ENCODE measurements at places on chromosomes 2 and 18.

GRCh38 chr2:165645930-165646831 is 147.9 kb downstream of the GALNT3 start:
- no peak for DNase-seq

- no peak for DNase-seq
Measured at GRCh38 chr2:233114421-233114861, 54.3 kb downstream of the INPP5D start.

DNA sequence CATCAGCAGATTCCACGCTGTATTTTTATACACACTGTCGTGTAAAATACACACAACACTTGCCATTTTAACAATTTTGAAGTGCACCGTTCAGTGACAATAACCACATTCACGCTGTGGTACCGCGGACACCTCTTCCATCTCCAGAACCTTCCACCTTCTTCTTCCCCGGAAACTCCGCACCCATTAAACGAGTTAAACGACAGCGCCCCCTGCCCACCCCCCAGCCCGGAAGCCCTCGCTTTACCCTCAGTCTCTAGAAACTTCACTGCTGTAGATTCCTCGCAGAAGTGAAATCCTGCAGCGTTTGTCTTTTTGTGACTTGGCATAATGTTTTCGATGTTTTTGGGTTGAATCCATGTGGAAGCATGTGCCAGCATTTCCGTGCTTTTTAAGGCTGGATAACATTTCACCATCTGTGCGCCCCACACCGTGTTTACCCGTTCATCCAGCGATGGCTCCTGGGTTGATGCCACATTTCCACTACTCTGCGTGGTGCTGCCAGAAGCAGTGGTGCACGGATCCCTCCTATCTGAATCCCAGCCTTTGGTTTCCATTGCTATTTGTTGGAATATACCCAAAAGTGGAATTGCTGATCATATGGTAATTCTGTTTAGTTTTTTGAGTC is 32.0 kb upstream of the TMEM18 start:
- no peak for DNase-seq

- peak; percentile 91 for DNase-seq
Measured at GRCh38 chr2:228731517-228731916, 539.6 kb downstream of the PID1 start.

DNA sequence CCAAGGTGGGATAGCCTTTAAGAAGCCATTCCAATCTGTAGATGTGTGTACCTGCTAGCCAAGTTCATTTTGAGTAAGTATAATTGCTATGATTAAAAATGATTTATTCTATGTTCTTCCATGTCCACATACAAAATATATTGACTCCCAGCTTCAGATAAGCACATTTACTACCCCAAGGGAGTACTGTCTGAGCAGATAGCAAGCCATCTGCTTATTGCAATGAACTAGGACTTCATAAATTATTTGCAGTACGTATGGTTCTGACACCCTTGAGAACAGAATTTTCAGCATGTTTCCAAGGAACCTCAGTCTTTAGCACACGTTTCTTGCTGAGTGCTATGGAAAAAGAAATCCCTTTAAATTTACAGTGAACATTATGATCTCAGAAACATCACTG is 28.2 kb downstream of the ABCG5 start:
- no peak for DNase-seq

GRCh38 chr18:46466234-46467160 is 190.5 kb downstream of the LOXHD1 start:
- no peak for DNase-seq

DNA sequence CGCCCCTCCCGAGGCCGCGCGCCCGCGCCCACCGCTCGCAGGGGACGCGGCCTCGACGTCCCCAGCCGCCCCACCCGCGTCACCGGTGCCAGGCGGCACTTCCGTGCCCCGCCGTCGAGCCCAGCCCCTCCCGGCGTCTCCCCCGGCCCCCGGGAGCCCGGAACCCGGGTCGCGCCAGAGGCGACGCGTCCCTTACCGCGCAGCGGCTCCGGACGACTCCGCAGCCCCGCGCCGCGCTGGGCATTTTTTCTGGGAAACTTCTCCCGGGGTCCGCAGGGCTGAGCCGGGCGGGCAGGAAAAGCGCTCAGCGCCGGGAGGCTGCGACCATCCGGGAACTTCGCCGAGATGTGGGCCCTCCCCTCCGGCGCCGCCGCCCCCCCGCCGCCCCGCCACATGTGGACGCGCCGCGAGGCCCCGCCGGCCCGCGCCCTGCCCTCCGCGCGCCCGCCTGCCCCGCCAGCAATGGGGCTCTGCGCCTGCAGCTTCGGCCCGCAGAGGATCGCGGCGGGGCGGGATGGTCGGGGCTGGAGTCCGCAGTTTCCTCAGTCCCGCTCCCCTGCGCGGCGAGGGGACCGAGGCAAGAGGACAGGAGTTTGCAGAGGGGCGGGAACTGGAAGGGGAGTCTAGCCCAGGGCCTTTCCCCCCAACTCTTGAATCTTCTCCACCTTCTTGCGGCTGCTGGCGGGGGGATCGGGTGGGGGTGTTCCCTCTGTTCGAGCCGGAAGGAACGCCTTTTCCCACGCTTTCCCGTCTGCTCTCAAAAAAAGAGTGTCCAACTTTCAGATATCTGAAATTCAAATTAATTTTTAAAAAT is 81.5 kb downstream of the CHRNA1 start:
- DNase-seq = no peak

- DNase-seq = no peak
Measured at GRCh38 chr2:43102366-43103092, 123.9 kb downstream of the ZFP36L2 start.

- DNase-seq = no peak
Measured at GRCh38 chr2:191869781-191870180, 22.9 kb upstream of the CAVIN2 start.

DNA sequence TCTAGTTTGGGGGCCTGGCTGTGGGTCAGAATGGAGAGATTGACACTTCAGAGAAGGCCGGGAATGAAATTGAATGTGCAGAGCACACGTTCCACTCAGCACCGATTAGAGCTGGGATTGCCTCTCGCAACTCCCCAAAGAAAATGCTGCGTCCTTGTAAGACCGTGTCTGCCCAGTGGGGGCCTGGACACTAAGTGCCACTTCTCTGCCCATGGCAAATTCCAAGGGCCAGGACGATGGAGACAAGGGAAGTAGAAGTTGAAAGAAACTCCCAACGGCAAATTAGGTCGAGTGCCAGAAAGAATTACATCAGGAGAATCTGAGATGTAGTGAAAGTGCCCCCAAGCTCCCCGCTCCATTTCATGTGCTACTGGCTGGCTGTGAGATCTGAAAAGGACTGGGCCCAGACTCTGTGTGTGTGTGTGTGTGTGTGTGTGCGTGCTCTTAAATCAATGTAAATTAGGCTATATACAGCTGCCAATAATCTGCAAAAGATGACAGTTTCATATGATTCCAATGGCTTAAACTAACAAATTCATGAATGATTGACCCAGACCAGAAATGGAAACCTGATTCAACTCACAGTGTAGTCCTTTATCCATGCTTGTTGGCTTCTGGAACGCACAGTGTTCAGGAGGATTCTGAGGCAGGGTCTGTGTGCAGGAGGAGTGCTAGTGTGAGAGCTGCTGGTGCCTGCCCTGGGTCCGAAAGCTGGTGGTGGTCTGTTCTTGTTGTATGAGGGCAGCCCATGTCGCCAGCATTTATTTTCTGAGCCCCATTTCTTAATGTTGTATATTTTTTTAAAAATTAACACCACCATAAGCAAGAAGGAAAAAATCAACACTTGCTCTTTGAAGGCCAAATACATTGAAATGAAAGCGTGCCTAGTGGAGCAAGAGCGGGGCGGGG is 234.3 kb downstream of the AGAP1 start:
- DNase-seq = no peak

GRCh38 chr2:179701524-179702110 is 159.8 kb downstream of the ZNF385B start:
- no peak for DNase-seq

DNA sequence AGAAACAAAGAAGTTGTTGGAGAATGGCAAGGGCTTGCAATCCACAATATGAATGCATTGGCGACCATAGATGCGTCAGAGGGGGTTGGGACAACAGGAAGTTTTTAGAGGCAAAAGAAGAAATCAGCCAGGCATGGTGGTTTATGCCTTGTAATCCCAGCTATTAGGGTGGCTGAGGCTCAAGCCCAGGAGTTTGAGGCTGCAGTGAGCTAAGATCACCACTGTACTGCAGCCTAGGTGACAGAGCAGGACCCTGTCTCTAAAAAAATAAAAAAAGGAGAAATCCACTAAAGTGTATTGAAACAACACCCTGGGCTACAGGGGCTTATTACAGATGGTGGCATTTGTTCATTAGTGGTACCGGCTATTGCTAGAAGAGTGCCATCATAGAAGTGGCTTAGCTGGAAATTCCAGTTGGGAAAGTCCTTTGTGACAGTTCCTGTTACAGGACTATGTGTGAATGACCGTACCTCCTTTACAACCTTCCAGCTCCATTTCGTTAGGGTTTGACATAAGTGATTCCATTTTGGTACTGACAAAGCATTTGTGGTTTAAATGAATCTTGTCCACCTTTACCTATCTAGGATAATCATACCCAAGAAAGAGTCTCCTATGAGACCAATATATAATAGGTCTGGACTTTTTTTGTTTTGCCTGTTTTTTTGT is 10.7 kb upstream of the WDSUB1 start:
- DNase-seq = no peak

GRCh38 chr2:232940724-232941123 is 70.7 kb downstream of the SNORC start:
- DNase-seq = no peak

- DNase-seq = peak; percentile 53
Measured at GRCh38 chr2:26344581-26345282, 1.2 kb upstream of the SELENOI start.

- no peak for DNase-seq
Measured at GRCh38 chr2:42953216-42953615, 160.8 kb upstream of the HAAO start.

- no peak for DNase-seq
Measured at GRCh38 chr2:233490831-233491230, 75.8 kb downstream of the USP40 start.

- DNase-seq = no peak
Measured at GRCh38 chr2:104583811-104584210, 270.1 kb upstream of the POU3F3 start.

GRCh38 chr2:96884299-96885094 is 14.6 kb upstream of the SEMA4C start:
- DNase-seq = no peak

DNA sequence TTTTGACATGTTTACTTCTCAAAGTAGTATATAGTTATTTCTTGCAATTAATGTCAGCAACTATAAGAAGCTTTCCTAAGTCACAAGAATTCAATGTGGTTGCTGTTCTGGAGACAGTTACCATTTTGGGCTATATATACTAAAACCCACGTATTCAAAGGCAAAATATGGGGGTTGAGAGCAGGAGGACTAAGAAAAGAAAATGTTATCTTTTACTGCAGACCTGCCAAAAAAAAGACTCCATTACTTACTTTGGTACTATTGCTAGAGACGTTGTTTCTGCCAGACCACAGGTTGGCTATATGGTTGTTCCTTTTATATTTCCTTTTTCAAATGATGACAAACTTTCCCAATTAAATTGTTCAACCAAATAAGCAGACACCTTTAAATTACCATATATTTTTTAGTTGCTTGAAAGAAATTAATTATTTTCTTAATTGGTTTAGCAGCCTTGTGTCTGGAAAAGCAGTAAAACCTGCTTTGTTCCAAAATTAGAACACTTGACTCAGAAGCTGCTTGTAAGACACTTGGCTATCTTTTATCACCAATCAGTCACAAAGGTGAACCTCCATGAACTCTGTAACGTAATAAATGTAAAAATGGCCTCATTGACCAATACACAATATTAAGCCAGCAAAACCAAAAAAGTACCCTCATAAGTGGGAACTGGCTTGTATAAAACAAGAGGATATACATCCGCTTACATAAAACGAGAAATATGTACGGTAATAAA is 8.2 kb upstream of the OSGEPL1 start:
- DNase-seq = no peak

DNA sequence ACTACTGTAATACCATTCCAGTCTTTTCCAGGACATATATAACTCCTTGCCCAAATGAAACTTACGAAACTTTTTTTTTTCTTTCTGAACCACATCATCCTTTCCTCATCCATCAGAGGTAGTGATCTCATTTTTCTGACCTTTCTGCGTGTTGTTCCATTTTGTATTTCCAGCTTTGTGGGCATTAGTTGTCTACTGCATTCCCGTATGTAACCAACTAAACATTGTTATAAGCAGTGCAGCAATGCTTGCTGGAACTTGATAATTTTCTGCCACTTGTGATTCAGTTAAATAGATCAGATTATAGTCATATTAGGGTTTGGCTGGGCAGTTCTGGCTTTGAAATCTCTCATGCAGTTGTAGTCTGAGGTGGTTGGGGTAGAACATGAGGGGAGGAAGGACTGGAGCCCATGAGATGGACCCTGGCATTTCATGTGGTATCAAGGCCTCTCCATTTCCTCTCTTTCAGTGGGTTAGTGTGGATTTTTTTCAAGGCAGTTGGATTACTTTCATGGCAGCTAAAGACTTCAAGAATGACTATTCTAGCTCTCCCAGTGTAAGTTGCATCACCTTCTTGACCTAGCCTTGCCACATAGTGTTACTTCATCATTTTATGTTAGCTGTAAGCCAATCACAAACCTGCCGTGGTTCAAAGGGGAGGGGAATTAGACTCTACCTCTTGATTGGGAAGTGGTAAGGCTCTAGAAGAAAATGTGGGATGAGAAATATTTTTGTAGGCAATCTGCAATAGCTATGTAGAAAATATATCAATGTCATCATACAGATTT is 80.5 kb downstream of the EHBP1 start:
- DNase-seq = no peak

GRCh38 chr2:182672466-182673165 is 43.4 kb upstream of the DNAJC10 start:
- peak; percentile 48 for DNase-seq

DNA sequence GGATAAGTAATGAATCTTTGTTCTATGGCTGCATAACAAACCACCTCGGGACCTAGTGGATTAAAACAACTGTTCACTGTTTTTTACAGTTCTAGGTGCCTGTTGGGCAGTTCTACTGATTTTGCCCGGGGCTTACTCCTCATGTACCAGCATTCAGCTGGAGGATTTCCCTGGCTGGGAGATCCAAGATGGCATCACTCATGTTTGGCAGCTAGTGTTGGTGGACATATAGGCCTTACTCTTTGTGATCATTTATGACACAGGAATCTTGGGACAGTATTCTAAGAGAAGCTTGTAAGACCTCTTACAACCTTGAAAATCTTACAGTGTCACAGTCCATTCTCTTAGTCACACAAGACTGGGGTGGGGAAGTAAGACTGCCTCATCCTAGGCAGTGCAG is 4.6 kb downstream of the MARCHF7 start:
- DNase-seq = no peak

DNA sequence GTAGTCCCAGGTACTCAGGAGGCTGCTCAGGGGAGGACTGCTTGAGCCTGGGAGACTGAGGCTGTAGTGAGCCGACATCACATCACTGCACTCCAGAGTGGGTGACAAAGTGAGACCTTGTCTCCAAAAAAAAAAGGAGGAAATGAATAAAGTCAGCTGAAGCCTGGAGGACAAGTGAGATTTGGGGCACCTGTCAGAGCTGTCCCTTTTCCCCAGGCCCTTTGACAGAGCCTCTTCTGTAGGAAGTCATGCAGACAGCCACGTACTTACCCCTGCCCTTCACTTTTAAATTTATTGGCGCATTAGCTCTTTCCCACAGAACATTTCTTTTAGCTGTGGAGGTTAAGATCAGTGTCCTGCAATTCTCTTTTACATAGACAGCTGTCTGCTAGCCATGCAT is 151.0 kb upstream of the DNMT3A start:
- no peak for DNase-seq

Data from retinal pigment epithelial cell (primary cell).